ENCODE measurements at places on chromosomes 4 and X.

DNA sequence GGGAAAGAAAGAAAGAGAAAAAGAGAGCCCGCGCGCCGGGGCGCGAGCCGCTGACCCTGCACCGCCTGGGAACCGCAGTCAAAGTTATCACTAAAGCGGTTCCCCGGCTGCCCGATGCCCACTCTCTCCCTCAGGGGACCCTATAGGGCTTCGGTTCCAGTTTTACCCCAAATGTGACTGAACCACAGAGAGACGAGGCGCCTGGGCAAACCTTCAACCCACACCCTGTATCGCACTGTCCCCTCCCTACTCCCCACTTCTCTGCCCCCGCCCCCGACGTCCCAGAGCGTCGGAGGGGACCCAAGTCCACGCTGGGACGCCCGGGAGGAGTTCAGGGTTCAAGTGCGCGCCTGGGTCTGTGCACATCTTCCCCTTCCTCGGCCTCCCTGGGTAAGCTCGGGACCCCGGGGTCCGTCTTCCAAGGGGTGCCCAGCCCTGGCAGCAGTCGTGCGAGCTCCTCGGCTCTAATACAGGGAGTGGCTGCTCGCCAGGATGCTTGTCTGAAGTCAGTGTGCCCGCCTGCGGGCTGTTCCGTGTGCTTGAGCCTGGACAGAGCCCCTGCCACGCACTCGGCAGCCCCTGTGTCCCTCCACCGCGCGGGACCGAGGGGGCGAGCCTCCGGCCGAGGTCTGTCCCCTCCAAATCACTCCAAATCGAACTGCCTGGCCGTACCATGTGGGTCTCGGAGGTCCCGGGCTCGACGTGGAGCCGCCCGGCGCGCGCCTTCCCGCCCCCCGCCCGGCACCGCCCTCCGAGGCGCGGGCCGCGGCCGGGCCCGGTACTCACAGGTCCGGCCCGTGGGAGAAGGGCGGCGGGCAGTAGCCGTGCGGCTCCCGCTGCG is 960 bp downstream of the TRPC3 start:
- DNase-seq = no peak

DNA sequence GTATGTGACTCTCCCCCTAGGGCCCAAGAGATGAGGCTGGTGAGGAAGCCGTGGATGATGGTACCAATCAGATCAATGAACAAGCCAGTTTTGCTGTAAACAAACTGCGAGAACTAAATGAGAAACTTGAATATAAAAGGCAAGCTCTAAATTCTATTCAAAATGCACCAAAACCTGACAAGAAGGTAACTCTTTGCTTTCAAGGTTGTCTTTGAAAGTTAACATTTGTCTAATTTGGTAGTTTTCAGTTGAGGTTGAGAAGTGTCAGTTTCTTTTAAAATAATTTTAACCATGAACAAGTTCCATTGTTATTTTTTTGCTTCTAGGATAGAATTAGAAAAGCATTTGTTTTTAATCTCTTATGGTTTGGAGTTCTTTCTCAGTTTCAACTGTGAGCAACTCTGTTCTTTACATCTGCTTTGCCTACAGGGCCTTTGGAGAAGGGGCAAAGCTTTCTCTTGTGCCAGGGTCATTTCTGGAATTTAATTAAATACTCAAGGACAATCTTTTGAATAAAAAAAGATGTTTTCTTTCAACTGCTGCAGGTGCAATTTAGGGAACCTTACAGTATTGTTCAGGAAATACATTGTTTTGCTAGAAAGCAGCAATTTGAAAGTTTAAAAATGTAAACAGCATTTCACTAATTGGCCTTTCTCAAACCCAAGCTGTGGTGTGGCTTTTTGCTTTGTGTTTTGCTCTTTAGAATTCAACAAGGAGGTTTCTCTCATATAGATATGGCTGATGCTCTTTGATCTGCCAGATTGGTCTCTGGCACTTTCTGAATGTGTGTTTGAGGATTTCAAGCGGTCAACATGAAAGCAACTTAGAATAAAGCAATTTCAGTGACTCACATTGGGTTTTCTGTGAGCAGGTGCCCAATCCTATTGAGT is 62.9 kb downstream of the LRP2BP start:
- DNase-seq = no peak

DNA sequence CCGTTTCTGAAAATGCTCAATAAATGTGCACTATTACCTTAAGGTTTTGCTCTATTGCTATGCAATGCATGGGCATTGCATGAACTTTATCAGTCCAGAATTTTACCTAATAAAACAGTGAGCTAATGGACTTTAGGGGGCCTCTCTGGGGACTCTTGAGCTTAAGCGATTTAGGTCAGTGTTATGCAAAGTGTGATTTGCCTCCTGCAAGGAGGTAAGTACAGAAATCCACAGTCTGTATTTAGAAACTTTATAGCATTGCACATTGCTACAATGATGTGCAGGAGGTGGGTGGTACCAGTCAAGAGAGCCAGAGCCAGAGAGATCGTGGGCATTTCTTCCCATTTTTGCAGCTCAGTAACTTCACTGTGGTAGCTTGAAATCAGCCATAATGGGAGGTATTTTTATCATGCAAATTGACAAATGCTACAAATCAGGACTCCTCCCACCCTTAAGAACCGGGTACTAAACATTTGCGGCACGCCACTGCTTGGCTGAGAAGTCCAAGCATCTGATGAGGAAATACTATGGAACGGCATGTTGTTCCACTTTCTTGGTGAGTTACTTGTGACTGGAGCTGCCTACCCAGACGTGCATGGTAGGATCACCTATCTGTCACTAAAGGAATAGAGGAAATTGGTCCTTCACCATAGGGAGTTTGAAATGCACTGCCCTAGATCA is 174.6 kb upstream of the PGRMC2 start:
- no peak for DNase-seq

DNA sequence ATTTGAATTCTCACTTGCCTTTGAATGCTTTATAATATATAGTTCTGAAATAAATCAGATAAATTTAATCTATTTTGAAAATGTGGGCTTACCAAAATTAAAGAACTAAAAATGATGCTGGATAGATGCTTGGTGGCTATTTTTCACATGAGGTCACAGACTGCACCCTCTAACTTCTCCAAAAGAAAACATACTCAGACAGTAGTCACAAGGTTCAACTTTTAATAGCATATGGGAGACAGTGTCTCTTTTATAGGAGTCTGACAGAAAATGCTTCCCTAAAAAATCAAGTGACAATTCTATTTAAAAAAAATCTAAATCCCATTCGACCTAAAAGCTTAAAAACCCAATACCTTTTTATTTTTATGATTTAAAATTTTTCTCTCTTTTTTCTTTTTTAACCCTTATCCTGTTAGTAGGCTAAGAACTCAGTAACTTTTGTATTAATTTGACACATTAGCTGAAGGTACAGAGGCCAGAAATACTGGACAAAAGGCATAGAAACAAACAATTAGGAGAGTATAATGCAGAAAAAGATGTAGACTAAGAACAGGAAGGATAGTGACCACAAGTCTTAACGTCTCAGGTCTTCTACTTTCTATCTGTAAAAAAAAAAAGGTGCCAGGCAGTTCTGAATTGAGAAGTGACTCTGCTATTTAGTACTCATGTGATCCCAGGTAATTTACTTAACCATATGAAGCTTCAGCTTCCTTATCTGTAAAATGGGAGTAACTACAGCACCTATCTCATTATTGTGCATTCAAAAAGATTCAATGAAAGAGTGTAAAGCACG is 7.6 kb downstream of the TIGD4 start:
- DNase-seq = no peak

DNA sequence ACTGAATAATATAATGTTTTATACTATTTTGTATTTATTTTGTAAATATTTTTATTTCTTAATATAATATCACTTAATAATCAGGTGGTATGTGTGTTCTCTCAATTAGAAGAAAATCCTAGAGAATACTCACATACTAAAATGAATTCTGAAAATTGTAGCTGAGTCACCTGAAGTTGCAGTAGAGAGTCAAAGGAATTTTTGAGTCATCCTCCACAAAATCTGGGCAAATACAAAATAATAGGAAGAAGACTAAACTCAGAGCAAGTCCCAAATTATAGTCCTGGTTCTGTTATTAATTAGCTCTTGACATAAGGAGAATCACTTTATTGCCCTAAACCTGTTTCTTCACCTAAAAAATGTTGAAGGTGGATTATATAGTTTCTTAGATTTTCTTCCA is 57.8 kb downstream of the SPATA4 start:
- no peak for DNase-seq

- no peak for DNase-seq
Observed at GRCh38 chrX:1435241-1435895, 17.3 kb downstream of the ASMTL start.

DNA sequence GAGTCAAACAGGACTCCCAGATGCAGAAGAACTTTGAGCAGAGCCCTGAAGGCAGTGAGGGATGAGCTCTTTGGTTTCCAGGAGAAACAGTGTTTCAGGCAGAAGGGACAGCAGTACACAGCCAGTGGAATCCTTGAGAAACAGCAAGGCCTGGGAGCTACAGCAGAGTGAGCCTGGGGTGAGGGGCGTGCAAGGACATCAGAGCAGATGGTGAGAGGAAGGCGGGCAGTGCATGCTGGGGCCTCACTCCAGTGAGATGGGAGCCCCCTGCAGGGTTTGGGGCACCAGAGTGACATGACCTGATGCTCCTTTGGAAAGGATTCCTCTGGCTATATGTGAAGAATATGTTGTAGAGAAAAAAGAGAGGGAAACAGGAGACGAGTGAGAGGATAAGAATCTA is 98.1 kb upstream of the EGFL6 start:
- DNase-seq = no peak

DNA sequence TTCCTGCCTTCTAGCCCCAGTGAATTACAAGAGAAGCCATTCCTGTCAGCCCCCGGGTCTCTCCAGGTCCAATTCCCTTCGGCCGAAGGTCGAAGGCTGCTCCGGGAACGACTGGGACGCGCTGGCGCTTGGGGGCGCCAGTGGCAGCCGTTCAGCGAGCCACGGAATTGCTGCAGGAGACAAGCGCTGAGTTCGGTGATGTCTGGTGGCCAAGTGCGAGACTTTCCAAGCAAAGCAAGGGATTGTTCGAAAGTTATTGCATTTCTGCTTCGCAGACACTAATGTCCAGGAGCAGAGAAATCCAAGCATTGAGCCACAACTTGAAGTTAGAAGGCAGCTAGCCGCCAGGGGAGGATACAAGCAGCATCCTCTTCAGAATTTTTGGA is 1.1 kb upstream of the DKK2 start:
- DNase-seq = peak; percentile 11

DNA sequence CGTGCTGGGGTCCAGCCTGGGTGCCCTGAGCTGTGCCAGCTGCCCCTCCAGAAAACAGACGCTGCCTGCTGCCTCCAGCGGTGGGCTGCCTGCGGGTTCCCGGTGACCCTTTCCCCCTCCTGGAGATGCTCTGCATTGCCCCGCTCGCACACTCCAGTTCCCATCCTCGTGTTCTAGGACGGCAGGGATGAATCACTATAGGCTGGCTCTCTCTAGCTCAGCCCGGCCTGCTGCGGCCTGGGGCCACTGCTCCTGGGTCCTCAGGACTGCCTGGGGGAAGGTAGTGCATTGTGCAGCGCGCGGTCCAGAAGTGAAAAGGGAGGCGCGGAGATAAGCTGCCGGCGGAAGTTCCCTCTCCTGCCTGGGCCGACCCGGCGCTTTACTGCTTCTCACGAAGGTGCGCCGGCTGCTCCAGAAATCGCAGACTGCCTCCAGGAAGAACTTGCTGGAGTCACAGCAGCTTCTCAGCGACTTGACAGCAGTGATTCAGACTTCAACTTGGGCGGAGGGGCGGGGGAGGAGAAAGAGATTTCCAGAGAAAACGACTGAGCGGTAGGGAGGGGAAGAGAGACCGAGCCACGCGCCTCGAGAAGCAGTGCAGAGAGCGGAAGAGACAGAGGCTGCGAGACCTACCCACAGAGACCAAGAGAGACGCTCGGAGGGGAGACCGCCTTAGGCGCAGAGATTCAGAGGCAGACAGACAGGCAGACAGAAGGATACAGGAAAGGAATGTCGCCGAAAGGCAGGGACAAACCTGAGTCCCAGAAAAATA is 6.7 kb upstream of the MSX1 start:
- DNase-seq = no peak

DNA sequence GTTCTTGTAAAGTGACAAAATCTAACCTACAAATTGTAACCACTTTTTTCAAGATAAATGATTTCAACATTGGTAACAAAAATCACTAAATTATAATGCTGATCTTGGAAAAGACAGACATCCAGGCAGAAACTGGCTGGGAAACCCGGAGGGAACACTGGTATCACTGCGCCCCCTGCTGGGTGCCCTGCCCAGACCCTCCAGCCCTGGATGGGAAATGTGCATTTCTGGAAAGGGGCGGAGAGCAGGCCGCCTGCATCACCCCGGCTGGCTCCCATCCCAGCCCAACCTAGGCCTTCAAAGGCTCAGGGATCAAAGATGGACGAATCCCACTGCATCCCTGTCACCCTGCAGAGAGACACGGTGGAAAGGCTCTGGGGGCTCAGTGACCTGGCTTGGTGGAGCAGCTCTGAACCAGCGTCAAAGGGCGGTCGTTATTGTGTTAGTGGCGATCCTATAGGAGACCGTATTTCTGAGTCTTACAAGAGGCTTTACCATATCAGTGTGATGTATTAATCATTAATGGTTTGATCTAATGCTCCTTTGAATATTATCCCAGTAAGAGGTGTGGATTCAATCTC is 37.3 kb downstream of the ACOX3 start:
- DNase-seq = peak; percentile 57

DNA sequence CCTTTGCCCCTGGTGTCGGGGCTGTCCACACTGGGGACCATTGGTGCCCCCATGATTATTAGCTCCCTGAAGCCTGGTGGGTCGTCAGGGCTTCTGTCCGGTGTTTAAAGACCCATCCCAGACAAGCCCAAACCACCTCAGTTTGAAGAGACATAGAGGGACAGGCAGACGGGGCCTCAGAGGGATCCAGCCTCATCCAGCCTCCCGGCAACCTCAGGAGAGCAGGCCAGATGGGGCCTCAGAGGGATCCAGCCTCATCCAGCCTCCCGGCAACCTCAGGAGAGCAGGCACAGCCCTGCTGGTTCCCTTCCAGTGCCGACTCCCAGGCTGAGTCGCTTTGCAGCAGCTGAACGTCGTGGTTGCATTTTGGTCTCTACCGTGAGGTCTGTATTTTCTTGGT is 32.1 kb downstream of the PIGG start:
- DNase-seq = no peak

GRCh38 chrX:103517246-103517645 is 2.0 kb downstream of the RAB40A start:
- no peak for DNase-seq

DNA sequence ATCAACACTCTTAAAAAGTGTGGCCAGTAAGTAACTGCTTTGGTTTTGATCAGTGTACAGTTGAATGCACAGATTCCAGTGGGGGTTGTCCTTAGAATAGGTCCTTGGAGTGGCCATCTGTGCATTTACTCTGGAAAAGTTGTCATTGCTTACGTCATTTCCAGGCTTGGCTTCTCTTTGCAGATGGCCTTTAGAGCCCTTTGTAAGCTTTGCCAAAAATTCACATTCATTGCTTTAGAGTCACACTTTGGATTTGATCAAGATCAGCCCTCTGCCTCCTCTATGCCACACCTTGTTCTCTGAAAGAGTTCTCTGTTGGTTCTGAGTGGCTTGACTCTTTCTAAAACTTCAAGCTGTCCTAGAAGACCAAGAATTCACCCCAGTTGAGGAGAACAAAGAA is 83.9 kb downstream of the MAMLD1 start:
- DNase-seq = no peak

- no peak for DNase-seq
Observed at GRCh38 chr4:26105337-26105736, 191.3 kb downstream of the SMIM20 start.

GRCh38 chr4:183909801-183910200 is 4.7 kb downstream of the STOX2 start:
- no peak for DNase-seq
